Mammary microvascular endothelial cell (primary cell): ENCODE measurements at places on chromosomes 4 and X. TPM values are rescaled to one million over a fixed set of nuclear protein-coding genes. Genes with fewer than 3 reads are reported as not detected.

Gene TLR6
- total RNA-seq = 1.3 and 1.4 TPM in 2 replicates

Gene GABRE
- 1.7 and 2.4 TPM in 2 replicates for total RNA-seq

Gene BEX5
- total RNA-seq = 0.30 and 3.5 TPM in 2 replicates

Gene CTAG1A
- not detected in 2 replicates for total RNA-seq

Gene PSMD10
- total RNA-seq = 134 and 140 TPM in 2 replicates
